Stimulated activated naive CD4-positive, alpha-beta T cell (primary cell): ENCODE measurements at places on chromosomes 11 and 22.
A peak's percentile ranks its signal among the peaks of the same experiment; 100 is the strongest.

GRCh38 chr11:61632096-61632495, 48.1 kb upstream of the DAGLA start:
- no peak for DNase-seq

DNA sequence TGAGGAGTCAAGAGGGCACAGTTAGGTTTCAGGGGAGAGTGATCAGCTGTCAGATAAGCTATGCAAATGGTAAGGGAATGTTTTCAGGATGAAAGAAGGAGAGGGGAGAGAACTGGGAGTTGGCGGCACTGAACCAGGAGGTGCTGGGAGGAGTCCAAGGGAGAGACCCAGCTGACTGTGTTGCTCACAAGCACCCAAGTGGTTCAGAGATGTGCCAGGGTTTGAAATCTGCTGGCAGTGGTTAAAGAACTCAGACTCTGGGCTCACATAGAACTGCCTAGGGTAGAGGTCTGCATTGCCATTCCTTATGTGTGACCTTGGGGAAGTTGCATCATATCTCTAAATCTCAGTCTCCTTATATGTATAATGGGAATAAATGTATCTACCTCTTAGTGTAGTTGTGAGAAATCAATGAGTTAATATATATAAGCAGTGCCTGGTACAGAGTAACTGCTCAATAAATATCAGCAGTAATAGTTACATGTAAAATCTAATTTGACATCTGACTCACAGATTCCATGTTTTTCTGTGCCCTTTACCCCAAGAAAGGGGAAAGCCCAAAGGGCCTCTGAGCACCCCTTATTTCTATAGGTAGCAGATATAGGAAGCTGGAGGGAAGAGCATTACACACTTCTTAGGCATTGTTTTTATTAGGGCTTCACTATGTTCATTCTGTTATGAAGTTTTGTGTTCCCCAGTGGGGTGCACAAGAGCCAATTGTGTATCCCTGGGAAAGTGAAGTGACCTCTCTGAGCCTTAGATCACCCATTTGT, 66.9 kb upstream of the SESN3 start:
- DNase-seq: no peak

GRCh38 chr22:34055525-34056200, 135.4 kb upstream of the LARGE1 start:
- no peak for DNase-seq

DNA sequence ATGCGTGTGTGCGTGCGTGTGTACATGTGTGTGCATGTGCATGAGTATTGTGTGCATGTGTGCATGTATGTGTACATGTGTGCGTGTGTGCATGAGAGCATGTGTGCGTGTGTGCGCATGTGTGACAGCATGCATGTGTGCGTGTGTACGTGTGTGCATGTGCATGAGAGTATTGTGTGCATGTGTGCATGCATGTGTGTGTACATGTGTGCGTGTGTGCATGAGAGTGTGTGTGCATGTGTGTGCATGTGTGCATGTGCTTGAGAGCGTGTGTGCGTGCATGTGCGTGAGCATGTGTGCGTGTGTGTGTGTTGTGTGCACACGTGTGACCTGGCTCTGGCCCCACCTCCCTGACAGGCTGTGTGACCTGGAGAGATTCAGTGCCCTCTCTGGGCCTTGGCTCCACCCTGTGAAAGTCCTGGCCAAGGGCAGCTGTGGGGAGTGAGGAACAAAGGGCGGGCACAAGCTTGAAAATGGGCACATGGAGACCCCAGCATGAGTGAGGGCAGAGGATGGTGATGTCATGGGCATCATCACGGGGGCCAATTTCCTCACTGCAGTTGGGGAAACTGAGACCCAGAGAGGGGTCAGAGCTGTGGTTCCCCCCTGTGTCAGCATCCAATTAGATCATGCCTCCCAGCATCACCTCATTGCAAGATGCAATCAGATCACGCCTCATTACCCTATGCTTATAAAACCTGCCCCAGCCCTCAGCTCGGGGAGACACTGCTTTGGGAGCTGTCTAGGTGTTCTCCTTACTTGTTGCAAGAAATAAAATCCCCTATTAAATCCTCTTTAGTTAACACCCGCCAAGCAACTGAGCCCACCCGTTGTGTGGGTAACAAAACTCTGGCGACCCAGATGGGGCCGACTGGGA, 658 bp downstream of the ACY3 start:
- no peak for DNase-seq

GRCh38 chr11:125662689-125663088, 18.0 kb downstream of the ACRV1 start:
- no peak for DNase-seq

DNA sequence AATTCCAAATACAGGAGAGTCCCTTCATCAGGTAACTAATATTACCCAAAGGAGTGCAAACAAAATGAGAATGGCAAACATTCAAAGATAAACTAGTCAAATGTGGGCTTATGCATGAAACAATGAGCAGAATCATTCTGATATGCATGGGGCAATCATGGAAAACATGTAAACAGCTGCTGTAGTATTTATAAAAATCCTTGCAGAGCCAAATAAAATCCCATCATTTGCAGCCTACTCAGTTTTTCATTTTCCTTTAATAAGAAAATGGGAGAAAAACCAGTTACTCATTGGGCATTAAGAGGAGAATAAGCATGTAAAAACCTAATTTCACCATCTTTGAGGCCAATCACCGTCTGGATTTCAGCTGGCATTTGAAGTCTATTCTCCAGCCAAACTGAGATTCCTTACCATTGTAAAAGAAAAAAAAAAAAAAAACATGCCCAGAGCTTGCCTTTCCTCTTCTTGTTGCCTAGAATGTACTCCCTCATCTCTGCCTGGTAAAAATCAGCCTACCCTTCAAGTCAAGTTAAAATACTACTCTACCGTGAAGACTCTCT, 249.1 kb downstream of the TTC28 start:
- DNase-seq: no peak

GRCh38 chr11:37712251-37712650, 1114.2 kb upstream of the RAG2 start:
- DNase-seq: no peak

- no peak for DNase-seq
Measured at GRCh38 chr11:84319863-84320262, 1033.7 kb upstream of the CCDC90B start.

DNA sequence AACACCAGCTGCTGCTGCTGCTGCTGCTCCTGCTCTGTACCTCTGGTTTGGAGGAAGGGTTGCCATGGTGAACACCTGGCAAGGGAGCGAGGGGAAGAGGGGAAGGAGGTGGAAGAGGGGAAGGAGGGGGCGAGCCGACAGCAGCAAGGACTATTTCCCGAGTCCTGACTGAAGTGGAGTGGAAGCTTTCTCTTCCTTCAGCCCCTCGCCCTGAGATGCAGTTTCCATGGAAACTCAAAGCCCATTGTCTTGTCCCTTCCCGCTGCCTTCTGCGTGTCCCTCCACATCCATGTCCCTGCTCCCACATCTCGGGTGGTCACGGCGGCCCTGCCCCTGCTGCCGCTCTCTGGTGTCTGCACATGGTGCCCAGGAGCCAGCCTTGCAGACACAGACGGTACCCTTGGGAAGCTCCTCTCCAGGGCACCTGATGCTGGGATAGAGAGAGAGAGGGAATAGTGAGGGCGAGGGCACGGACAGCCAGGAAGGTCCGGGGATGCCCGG, 28.6 kb downstream of the FAM83F start:
- DNase-seq: no peak

DNA sequence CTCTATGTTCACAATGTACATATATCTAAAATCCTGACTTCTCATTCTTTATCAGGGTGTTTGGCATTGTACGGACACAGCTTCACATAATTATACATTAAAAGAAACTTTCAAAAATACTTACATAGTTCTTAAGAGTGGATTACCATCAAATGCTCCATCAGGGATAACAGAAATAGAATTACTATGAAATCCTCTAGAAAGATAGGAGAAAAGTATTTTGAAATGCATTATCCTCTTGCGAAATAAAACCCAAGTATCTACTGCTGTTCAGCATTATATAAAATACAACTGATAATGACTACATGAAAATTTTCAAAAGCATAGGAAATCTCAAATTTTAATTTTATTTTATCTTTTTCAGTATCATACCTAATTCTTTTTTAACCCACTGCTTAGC, 17.8 kb upstream of the CCDC34 start:
- DNase-seq: no peak

- DNase-seq: no peak
Measured at GRCh38 chr11:131845255-131845654, 474.8 kb downstream of the NTM start.

- no peak for DNase-seq
Measured at GRCh38 chr11:8209208-8209807, 40.5 kb upstream of the RIC3 start.

GRCh38 chr11:72240461-72241290, 3.3 kb downstream of the PHOX2A start:
- DNase-seq: no peak

DNA sequence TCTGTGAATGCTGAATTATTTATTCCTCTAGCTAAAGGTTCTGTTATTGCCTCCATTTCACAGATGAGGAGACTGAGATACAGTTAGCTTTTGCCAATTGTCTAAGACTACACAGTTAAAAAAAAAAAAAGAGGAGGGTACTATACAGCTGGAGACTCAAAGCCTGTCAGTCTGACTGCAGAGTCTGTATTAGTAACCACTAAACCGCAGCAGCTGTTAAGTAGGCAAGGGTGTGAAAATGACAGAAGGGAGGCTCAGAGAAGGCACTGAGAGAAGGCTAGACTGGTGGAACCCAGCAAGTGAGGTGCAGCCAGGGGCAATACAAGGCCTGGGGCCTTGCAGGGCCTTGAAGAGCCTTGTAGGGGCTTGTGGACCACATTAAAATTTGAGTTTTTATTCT, 181.2 kb downstream of the CSNK2A3 start:
- DNase-seq: no peak

- peak; percentile 17 for DNase-seq
Measured at GRCh38 chr11:78325274-78325781, 92.3 kb downstream of the GAB2 start.

- DNase-seq: no peak
Measured at GRCh38 chr11:69307421-69307820, 13.5 kb downstream of the MYEOV start.

GRCh38 chr11:9206496-9206895, 58.7 kb downstream of the DENND5A start:
- no peak for DNase-seq

GRCh38 chr11:109775686-109776085, 317.5 kb upstream of the ZC3H12C start:
- no peak for DNase-seq

- DNase-seq: no peak
Measured at GRCh38 chr11:75428989-75429640, 3.9 kb downstream of the KLHL35 start.

DNA sequence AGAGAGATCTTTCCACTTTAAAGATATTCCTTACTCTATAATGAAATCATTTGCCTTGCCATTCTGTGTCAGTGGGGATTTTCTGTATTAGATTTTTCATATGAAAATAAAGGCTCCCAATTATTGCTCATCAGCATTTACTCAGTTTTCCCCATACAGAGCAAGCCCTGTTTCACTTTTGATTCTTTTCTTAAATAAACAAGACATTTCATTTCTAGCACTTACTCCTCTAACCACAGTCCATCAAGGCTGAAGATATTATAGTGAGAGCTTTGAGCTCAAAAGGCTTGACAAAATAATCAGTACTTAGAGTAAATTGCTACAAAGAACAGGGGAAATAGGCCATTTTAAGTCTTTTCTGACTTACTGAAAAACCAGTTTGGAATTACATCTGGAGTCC, 385.1 kb downstream of the LRRC4C start:
- DNase-seq: no peak

DNA sequence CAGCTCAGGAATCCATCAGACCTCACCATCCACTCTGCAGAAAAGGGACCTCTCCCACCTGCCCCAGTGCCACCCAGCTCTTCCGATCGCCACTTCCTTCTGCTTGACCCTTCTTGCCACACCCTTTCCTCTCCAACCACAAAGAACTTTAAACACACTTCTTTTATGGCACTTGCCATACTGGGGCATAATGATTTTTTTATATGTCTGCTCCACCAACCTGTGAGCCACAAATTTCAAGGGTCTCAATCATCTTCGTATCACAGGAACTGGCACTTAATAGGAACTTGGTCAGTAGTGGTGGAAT, 11.7 kb upstream of the MYH9 start:
- DNase-seq: no peak

- DNase-seq: no peak
Measured at GRCh38 chr11:110092515-110093406, at the start of gene ZC3H12C. Gene ZC3H12C (plus strand): TSS chr11:110093392. CDS start chr11:110093412, 20 bp downstream.

GRCh38 chr11:102603091-102603490, 22.0 kb downstream of the MMP20 start:
- DNase-seq: no peak

DNA sequence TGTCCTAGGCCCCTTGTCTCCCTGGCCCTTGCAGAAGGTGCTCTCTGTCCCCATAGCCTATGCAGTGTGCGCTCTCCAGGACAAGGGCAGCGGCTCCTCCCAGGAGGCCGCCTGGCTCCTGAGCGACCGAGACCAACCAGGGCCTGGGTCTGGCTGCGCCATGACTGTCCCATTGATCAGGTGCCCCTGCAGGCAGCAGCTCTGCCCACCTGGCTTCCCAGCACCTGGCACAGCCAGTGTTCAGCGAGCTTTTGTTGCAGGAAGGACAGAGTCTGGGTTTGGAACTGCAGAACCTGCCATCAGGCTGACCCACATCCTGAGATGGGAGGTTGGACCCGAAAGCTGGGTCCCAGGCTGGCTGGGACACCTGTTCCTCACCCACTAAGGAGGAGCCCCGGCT, 1001.1 kb downstream of the BRD1 start:
- DNase-seq: no peak

- no peak for DNase-seq
Measured at GRCh38 chr22:41508770-41509170, 35.5 kb downstream of the POLR3H start.

DNA sequence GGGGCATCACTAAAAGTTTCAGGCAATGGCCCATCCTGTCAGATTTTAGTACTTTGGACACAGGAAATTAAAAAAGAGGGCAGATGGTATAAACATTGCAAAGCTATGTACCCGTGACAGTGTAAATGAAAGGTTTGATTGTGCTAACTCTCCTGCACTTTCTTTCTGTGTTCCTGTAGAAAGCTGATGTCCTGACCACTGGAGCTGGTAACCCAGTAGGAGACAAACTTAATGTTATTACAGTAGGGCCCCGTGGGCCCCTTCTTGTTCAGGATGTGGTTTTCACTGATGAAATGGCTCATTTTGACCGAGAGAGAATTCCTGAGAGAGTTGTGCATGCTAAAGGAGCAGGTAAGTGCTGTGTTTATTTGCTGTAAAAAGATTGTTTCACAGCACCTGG, 10.3 kb downstream of the CAT start:
- no peak for DNase-seq

DNA sequence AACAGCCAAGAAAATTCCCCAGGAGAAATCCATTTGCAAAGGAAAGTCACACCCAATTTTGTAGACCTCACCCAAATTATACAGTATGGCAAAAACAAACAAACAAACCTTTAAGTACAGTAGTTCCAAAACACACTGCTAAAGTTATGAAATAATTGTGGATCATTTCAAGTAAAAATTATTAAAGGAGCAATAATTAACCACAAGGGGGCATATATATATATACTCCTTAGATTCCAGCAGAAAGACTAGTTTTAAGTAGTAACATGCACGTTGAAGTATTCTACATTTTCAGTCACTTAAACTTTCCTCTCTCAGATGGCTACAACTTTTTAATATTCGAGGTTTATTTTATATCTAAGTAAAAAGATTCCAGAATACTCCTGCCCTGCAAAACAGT, 26.8 kb downstream of the RNF141 start:
- DNase-seq: no peak

- DNase-seq: no peak
Measured at GRCh38 chr11:87137711-87138110, 100.0 kb downstream of the TMEM135 start.
